Progenitor cell of endocrine pancreas (in vitro differentiated cells): ENCODE measurements at places on chromosomes 16 and 17. TPM values are rescaled to one million over a fixed set of nuclear protein-coding genes. Genes with fewer than 3 reads are reported as not detected.

- H3K27me3 ChIP-seq: peaks cover 34% of the 10 kb centered on the region
- H3K4me3 ChIP-seq: no peak overlapping the region
- no peaks in the 10 kb centered on the region for H3K36me3 ChIP-seq
- DNase-seq: no peak
- no peak overlapping the region for H3K27ac ChIP-seq
- no peaks in the 10 kb centered on the region for H3K4me1 ChIP-seq
Observed at GRCh38 chr17:21387616-21388015, 11.5 kb downstream of the KCNJ12 start.

- peaks cover 27% of the 10 kb centered on the region for H3K36me3 ChIP-seq
- no peak for DNase-seq
- H3K4me3 ChIP-seq: no peak overlapping the region
- H3K4me1 ChIP-seq: peaks cover 56% of the 10 kb centered on the region
Observed at GRCh38 chr17:41523787-41524186, 4.3 kb downstream of the KRT19 start.

- no peak overlapping the region for H3K27ac ChIP-seq
- H3K27me3 ChIP-seq: no peaks in the 10 kb centered on the region
- H3K4me3 ChIP-seq: no peak overlapping the region
- no peak for DNase-seq
- no peaks in the 10 kb centered on the region for H3K4me1 ChIP-seq
Observed at GRCh38 chr17:30165960-30166359, 49.3 kb downstream of the NSRP1 start.

The GDPD3 gene
- total RNA-seq: 13.3 and 13.8 TPM in 2 replicates

The MYH2 gene
- total RNA-seq: not detected in 2 replicates

The CACNG1 gene
- 0.22 TPM in 1 of 2 replicates, not detected in the other for total RNA-seq

DNA sequence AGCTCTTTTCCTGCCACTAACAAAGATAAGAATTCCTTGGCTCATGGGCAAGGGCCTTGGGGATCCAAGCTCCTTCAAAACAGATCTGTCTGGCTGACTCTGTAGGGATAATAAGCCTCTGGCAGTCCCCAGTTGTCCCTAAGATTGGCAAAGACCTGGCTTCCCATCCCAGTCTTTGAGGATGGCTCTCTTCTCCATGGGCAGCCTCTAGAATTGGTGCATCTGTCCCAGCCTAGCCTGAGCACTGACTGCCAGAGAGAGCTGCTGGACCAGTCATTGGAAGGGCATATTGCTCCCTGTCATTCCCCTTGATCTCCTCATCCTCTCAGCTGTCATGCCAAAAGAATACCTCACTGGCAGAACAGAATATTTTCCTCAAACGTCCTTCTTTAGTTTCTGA, 13.2 kb upstream of the CUEDC1 start:
- no peak for DNase-seq
- H3K4me3 ChIP-seq: no peak overlapping the region
- H3K27ac ChIP-seq: no peak overlapping the region
- H3K4me1 ChIP-seq: peaks cover 14% of the 10 kb centered on the region
- no peaks in the 10 kb centered on the region for H3K27me3 ChIP-seq
- H3K36me3 ChIP-seq: peaks cover 3% of the 10 kb centered on the region

The FLOT2 gene
- 125 and 131 TPM in 2 replicates for total RNA-seq
